Thoracic aorta (tissue), 2 donors: ENCODE measurements at places on chromosomes 7 and 10. TPM values are rescaled to one million over a fixed set of nuclear protein-coding genes. Genes with fewer than 3 reads are reported as not detected.

DNA sequence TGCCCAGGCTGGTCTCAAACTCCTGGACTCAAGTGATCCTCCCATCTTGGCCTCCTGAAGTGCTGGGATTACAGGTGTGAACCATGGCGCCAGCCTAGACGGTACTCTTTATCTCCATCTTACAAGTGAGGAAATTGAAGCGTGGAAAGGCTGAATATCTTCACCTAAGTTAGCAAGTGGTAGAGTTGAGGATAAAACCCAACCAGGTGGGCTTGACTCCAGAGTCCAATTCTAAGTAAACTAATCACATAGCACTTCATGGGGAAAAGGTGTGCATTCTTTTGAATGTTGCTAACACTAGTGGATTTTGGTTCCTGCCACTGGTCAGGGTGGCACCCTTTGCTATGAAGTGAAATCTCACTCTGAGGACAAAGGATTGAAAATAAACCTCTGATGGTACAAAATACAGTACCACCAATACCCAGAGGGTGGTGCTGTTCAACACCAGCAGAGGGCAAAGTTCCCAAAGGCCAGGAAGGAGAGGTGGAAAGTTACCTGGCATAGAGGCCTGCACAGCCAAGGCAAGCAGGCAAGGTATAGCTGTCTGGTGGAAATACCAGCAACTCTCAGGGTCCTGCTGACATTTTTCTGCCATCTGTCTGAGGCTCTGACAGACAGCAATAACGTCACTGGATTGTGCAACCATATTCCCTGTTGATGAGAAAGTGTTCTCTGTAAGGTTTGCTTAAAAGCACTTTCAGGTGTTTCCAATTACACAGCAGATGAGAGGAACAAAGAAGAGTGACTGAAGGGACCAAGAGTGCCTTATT, 17.6 kb downstream of the ZDHHC16 start:
- DNase-seq, result no peak

GRCh38 chr10:11447586-11447985, 163.9 kb downstream of the USP6NL start:
- no peak for DNase-seq

- DNase-seq, result no peak
Measured at GRCh38 chr10:21387868-21388267, 137.6 kb downstream of the SKIDA1 start.

- no peak for DNase-seq
Measured at GRCh38 chr10:76644476-76644875, 993.1 kb downstream of the KCNMA1 start.

DNA sequence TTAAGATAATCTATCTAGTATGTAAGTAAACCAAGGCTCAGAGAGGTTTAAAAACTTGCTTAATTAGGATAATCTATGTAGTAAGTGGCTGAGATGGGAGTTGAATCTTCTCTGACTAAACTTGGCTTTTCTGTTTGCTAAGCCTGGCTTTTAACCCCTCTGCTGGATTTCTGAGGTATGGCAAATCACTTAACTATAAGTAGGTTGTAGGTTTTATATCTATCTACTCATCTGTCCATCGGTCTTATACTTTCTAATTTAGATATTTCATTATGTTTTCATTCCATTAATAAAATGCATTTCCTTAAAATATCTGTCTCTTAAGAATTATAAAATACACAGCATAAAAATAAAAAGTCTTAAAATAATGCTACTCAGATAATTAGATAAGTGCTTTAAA, 59.4 kb downstream of the ST7 start:
- DNase-seq, result no peak

GRCh38 chr7:46291601-46292150, 370.6 kb upstream of the IGFBP3 start:
- peak; percentile 13 for DNase-seq

GRCh38 chr10:69241575-69241974, 21.4 kb downstream of the HKDC1 start:
- no peak for DNase-seq

GRCh38 chr7:99733448-99733847, 1.5 kb downstream of the CYP3A7 start:
- no peak for DNase-seq

- no peak for DNase-seq
Measured at GRCh38 chr7:49797987-49798660, 24.7 kb downstream of the VWC2 start.

GRCh38 chr7:70793821-70794220, 338.1 kb upstream of the GALNT17 start:
- no peak for DNase-seq

DNA sequence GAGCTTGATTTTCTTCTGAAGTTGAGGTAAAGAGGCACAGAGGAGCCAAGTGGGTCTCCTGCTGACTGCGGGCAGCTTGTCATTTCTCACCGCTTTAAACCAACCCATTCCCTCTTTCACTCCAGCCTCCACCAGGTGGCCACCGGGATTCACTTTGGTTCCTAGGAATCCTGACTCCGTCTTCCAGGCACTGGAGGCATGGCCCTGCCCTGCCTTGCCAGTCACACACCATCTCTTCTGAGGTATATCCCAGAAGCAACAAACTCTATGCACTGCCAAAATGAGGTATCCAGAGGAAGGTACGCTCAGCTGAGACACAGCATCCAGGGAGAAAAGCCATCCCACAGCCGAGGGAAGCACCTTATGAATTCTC, 280.8 kb downstream of the TNS3 start:
- DNase-seq, result no peak

- DNase-seq, result no peak
Measured at GRCh38 chr10:125124907-125125306, 35.5 kb downstream of the CTBP2 start.

- DNase-seq, result no peak
Measured at GRCh38 chr10:120943542-120943941, 92.4 kb downstream of the WDR11 start.

DNA sequence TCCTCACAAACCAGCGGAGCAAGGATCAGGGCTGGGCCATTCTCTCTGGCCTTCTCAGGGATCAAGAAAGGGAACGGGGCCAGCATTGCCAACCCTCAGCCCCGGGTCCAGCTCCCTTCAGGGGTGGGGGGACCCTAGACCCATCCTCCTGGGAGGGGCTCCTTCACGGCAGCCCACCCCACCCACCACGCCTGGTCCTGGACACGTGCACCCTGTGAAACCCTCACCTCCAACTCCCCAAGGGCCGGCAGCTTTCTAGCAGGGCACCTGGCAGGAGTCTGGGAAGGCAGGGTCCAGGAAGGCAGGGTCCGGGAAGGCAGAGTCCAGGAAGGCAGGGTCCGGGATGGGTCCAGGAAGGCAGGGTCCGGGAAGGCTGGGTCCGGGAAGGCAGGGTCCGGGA, 46.6 kb upstream of the ADGRA1 start:
- no peak for DNase-seq

Gene CARD11
- total RNA-seq, result 4.4 TPM

Gene KNDC1
- total RNA-seq, result 0.95 TPM

Gene CALCR
- total RNA-seq, result not detected

Gene PAX4
- not detected for total RNA-seq

Gene GBX1
- not detected for total RNA-seq
